Fibroblast of the aortic adventitia (primary cell): ENCODE measurements at places on chromosomes 1 and 21. TPM values are rescaled to one million over a fixed set of nuclear protein-coding genes. Genes with fewer than 3 reads are reported as not detected.

The TRIM63 gene
- total RNA-seq = 0.09 and 1.5 TPM in 2 replicates

The GPR3 gene
- 0.99 TPM in 1 of 2 replicates, not detected in the other for total RNA-seq

The MNDA gene
- not detected in 2 replicates for total RNA-seq

The CFHR5 gene
- total RNA-seq = not detected in 2 replicates

The GRHL3 gene
- not detected in 2 replicates for total RNA-seq

The ATP1A4 gene
- total RNA-seq = not detected in 2 replicates

The SLC37A1 gene
- total RNA-seq = 0.27 and 2.5 TPM in 2 replicates

The PCP4 gene
- not detected in 2 replicates for total RNA-seq

The DMRTA2 gene
- 0.18 TPM in 1 of 2 replicates, not detected in the other for total RNA-seq

The F11R gene
- total RNA-seq = 0.36 and 3.3 TPM in 2 replicates

The RPTN gene
- not detected in 2 replicates for total RNA-seq

The ADAMTS1 gene
- total RNA-seq = 284 and 390 TPM in 2 replicates

The TMEM200B gene
- total RNA-seq = 9.5 and 24.9 TPM in 2 replicates

The PCAT6 gene
- not detected in 2 replicates for total RNA-seq

The DMRTB1 gene
- not detected in 2 replicates for total RNA-seq

The ADPRS gene
- 21.1 and 25.5 TPM in 2 replicates for total RNA-seq

The FASLG gene
- total RNA-seq = not detected in 2 replicates

The KPRP gene
- not detected in 2 replicates for total RNA-seq

The AGBL4 gene
- not detected in 2 replicates for total RNA-seq

The LCE1E gene
- total RNA-seq = not detected in 2 replicates

The FCGR1A gene
- total RNA-seq = not detected in 2 replicates

The JTB gene
- total RNA-seq = 73.9 and 132 TPM in 2 replicates

The SLAMF6 gene
- not detected in 2 replicates for total RNA-seq

The APOBEC4 gene
- not detected in 2 replicates for total RNA-seq

The CDC20 gene
- total RNA-seq = 0.33 and 23.9 TPM in 2 replicates

The CFAP298 gene
- total RNA-seq = 14.1 and 17.9 TPM in 2 replicates

The HPDL gene
- total RNA-seq = 1.1 and 1.4 TPM in 2 replicates

The ZP4 gene
- total RNA-seq = not detected in 2 replicates
